ENCODE measurements at places on chromosomes 5 and 9.

GRCh38 chr5:169914766-169915165 lies 65.5 kb downstream of the INSYN2B start:
- no peak for DNase-seq

GRCh38 chr9:122261469-122261881 lies 3.2 kb downstream of the RBM18 start:
- no peak for DNase-seq

DNA sequence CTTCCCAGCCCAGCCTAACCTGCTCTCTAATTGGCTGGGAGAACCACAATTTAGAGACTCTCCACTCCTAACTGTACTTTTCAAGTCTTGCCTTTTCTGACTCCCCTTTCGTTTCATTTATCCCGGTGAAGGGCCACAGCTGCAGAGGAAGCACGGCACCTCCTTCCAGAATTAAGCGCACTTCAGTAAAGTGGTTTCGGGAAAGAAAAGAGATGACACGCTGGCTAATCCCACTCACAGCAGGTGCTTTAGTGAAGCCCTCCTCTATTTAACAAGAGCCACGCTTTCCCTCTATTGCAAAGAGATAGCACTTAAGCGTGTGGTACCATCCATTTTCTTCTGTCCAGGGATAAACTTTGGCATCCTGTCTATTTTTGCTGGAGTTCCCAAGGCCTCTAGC lies 4.8 kb downstream of the DNAH5 start:
- no peak for DNase-seq

GRCh38 chr5:139180850-139181249 lies 17.3 kb downstream of the SIL1 start:
- DNase-seq, result no peak

DNA sequence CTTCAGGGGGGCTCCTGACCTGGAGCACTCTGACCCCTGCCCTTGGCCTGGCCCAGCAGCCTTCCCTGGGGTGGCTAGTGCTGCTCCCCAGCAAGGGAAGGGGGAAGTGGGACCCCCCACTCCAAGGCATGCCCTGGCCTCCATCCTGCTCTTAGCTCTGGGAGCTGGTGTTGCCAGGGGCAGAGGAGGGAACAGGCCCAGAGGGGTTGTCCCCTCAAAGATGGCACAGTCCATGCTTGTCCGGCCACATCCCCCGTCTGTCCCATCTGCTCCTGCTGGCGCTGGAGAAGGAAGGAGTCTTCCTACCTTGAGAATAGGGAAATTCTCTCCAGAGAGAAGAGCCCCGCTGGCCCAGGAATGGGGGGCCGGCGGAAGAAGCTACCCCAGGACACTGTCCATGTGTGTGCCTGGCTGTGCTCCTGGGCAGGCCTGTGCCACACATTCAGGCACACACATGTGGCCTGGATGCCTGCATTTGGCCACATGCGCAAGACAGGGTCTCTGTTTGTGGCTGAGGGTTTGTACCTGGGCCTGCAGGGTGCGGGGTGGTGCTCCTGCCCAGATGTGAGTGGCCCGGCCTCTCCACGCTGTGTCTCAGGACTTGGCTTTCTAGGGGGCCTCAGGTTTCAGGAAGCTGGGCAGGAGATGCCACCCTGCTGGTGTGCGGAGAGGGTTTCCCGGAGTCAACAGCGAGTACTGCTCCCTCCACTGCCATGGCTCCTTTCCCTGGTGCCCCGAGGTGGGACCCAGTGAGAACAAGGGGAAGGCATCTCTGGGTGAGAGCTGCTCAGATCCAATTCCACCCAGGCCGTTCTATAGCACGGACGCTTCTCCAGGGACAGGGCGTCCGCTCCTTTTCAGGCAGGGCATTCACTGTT lies 247.1 kb downstream of the PBX3 start:
- no peak for DNase-seq

GRCh38 chr9:116654059-116654355 lies 33.1 kb upstream of the TRIM32 start:
- no peak for DNase-seq

Data from stimulated activated CD8-positive, alpha-beta memory T cell treated with anti-CD3 and anti-CD28 coated beads, Interleukin-2, amount 100 ng/mL, for 1 hour (primary cell).